ENCODE measurements at places on chromosomes 13 and 19.
A peak's percentile ranks its signal among the peaks of the same experiment; 100 is the strongest.

GRCh38 chr19:3505598-3506383, at the start of gene FZR1:
Gene FZR1 (plus strand): TSS chr19:3506311. CDS start chr19:3522990, 16,679 bp downstream.
- DNase-seq, result peak; percentile 99

- no peak for DNase-seq
These were observed 617.7 kb downstream of the DCT start for GRCh38 chr13:93861818-93862217.

- no peak for DNase-seq
These were observed 14.2 kb upstream of the PNMA8C start for GRCh38 chr19:46442808-46443450.

DNA sequence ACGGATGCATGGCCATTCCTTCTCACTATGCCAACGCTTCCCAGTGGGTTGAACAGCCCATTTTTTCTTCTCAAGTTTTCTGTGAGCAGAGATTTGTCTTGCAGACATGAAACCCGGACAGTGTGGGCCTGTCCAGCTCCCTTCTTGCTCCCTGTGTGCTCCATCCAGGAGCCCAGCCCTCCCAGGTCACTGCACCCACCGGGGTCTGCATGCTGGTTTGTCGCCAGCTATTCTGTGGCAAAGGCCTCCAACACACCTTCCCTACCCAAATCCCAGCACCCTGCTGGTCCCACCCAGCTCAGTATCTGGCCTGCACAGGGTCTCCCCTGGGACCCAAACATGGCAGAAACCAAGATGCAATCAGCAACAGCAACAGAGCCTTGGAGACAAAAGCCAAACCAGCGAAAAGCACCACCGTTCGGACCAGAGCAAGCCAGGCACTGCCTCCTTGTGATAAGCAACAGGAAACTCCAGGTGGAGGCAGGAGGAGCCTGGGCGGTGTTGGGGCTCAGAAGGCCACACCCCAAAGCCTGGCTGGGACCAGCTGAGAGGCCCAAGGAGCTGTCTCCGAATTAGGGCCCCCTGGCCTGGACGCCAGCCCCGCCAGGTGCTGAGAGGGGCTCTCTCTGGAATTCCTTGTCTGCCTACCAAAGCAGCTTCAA, 12.2 kb upstream of the SPACA7 start:
- DNase-seq, result no peak

DNA sequence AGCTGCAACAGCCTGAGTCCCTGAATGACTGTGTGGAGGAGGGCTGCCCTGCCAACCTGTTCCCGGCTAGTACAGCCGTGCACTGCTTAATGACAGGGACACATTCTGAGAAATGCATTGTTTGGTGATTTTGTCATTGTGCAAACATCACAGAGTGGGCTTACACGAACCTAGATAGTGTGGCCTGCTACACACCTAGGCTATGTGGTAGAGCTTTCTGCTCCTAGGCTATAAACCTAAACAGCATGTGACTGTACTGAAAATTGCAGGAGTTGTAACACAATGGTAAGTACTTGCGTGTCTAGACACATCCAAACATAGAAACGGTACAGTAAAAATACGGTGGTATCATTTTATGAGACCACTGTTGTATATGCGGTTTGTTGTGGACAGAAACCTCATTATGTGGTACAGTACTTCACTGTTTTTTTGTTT, 35.0 kb downstream of the VASP start:
- no peak for DNase-seq

DNA sequence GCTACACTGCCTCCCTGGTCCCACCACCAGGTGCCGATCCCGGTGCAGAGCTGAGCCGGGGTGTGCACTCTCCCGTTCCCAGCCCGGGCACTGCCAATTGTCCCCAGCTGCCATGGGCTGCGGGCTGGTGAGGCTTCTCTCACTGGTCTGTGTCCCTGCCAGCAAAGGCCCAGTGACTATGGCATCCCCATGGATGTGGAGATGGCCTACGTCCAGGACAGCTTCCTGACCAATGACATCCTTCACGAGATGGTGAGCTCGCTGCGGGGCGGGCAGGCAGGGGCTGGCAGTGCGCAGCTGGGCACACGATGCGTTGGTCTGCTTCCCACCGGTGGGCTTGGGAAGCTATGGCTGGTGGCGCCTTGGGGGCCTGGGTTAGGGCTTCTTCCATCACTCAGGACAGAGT, 14.6 kb downstream of the MPND start:
- no peak for DNase-seq
